ENCODE measurements at places on chromosomes 1 and 21. TPM values are rescaled to one million over a fixed set of nuclear protein-coding genes. Genes with fewer than 3 reads are reported as not detected.
A peak's percentile ranks its signal among the peaks of the same experiment; 100 is the strongest.

SLC44A3 gene
- total RNA-seq = 6.4 TPM

TNFRSF25 gene
- 11.1 TPM for total RNA-seq

SLC9A1 gene
- 25.8 TPM for total RNA-seq

TCHHL1 gene
- total RNA-seq = not detected

SPRR2G gene
- total RNA-seq = not detected

C8B gene
- total RNA-seq = not detected

DNA sequence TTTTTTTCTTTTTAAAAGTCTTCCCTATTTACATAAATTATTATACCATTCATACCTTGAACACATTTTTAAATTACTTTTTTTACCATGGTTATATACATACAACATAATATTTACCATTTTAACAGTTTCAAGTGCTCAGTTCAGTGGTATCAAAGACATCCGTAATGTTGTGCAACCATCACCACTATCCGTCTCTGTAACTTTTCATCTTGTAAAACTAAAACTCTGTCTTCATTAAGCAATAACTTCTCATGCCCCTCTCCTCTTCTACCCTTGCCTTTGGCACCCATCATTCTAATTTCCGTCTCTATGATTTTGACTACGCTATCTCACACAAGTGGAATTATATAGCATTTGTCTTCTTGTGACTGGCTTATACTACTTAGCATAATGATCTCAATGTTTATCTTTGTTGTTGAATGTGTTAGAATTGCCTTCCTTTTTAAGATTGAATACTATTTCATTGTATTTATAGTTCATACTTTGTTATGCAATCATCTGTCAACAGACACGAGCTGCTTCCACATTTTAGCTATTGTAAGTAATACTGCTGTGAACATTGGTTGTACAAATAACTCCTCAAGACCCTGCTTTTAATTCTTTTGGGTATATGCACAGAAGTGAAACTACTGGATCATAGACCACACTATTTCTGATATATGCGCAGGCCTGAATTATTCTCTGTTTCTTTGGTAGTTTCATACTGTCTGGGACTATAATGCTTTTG, 689.5 kb upstream of the NCAM2 start:
- no peak overlapping the region for H3K4me3 ChIP-seq
- no peaks in the 10 kb centered on the region for H3K4me1 ChIP-seq
- no peak overlapping the region for H3K27ac ChIP-seq
- DNase-seq = no peak

DNA sequence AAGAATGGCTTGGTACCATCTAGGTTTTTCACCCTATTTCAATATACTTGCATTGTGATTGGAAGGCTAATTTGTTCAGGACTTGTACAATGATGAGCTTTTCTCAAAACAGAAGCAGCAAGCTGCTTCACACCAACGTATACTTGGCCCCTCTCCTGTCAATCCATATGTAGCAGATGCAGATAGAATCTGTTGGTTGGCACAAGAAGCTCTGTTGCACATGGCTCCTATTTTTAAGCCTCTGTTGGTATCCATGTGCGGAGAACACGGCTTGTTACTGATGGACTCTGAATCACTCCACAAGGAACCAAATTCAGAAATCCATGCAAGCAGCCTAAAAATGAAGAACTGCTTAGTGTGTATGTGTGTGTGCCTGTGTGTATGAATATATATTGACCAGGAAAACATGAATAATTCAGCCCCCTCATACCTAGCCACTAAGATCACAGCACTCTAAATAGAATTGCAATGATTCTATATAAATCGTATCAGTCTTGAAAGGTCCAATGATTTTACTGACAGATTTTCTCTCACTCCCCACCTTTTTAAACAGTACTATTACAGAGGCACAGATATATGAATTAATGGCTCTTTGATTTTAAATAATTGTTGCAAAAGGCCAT, 258.4 kb upstream of the DPYD start:
- H3K27ac ChIP-seq = no peak overlapping the region
- no peaks in the 10 kb centered on the region for H3K36me3 ChIP-seq
- no peak for DNase-seq
- H3K4me3 ChIP-seq = no peak overlapping the region

- no peaks in the 10 kb centered on the region for H3K36me3 ChIP-seq
- no peaks in the 10 kb centered on the region for H3K27me3 ChIP-seq
- H3K27ac ChIP-seq = no peak overlapping the region
- H3K4me3 ChIP-seq = no peak overlapping the region
- no peak for DNase-seq
- peaks cover 36% of the 10 kb centered on the region for H3K4me1 ChIP-seq
Observed at GRCh38 chr1:24285231-24285630, 33.9 kb upstream of the GRHL3 start.

DNA sequence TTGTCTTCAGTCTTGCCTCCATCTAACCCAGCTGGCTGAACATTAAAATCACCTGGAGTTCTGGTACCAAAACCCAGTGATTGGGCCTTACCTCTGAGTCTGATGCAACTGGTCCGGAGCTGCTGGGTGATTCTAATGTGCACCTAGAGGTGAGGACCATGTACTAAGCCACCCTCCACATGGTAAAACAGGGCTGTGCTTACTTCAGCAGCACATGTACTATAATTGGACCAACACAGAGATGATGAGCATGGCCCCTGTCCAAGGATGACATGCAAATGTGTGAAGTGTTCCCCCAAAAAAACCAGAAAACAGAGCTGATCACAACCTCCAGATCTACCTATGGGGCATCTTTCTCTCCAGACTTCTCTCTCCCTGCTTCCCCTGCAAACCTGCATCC, 37.0 kb downstream of the ELK4 start:
- no peak for DNase-seq
- no peak overlapping the region for H3K27ac ChIP-seq
- H3K4me1 ChIP-seq = peaks cover 17% of the 10 kb centered on the region
- no peaks in the 10 kb centered on the region for H3K27me3 ChIP-seq
- no peak overlapping the region for H3K4me3 ChIP-seq

- H3K4me1 ChIP-seq = peaks cover 21% of the 10 kb centered on the region
- peak; percentile 62 for DNase-seq
- no peak overlapping the region for H3K4me3 ChIP-seq
- H3K27ac ChIP-seq = peak overlapping the region; percentile 84
Observed at GRCh38 chr1:244322791-244323521, 128.8 kb downstream of the ADSS2 start.

DNA sequence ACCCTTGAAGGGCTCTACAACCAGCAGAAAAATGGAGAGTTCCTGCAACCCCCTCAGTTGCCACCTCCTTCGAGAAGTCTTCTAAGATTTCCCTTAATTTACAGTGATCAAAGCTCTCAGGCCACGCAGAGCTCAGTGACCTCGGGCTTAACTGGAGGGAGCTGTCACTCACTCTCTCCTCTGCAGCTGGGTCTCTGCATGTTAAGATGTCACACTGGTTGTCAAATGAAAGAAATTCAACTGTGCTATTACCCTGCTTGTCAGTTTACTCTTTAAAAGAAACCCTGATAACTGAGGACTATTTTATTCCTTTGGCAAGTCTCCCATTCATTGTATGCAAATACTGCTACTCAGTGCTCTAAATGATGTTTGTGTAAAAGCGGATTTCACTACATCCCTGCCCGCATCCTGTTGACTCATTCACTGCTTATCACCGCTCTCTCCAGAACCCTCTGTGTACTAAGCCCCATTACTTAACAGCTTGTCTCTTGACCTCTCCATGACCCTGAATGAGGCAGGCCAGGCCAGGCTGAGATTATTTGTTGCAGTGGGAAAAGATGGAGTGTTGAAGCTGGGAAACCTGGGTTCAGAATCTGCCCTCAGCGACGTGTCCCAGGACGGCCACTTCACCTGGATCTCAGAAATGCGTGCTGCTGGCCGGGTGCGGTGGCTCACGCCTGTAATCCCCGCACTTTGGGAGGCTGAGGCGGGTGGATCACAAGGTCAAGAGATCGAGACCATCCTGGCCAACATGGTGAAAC, 13.7 kb downstream of the DHRS3 start:
- peak overlapping the region; percentile 11 for H3K27ac ChIP-seq
- peaks cover 10% of the 10 kb centered on the region for H3K36me3 ChIP-seq
- H3K4me3 ChIP-seq = no peak overlapping the region
- H3K4me1 ChIP-seq = peaks cover 34% of the 10 kb centered on the region
- no peak for DNase-seq

GRCh38 chr1:197955486-197956394, 38.6 kb downstream of the LHX9 start:
- H3K36me3 ChIP-seq = no peaks in the 10 kb centered on the region
- H3K27me3 ChIP-seq = no peaks in the 10 kb centered on the region
- no peak for DNase-seq
- peaks cover 6% of the 10 kb centered on the region for H3K4me1 ChIP-seq
- H3K4me3 ChIP-seq = no peak overlapping the region
- peak overlapping the region; percentile 14 for H3K27ac ChIP-seq

GRCh38 chr1:115544131-115544530, 97.6 kb upstream of the VANGL1 start:
- H3K4me3 ChIP-seq = no peak overlapping the region
- no peaks in the 10 kb centered on the region for H3K27me3 ChIP-seq
- DNase-seq = no peak
- H3K27ac ChIP-seq = no peak overlapping the region
- peaks cover 6% of the 10 kb centered on the region for H3K4me1 ChIP-seq

DNA sequence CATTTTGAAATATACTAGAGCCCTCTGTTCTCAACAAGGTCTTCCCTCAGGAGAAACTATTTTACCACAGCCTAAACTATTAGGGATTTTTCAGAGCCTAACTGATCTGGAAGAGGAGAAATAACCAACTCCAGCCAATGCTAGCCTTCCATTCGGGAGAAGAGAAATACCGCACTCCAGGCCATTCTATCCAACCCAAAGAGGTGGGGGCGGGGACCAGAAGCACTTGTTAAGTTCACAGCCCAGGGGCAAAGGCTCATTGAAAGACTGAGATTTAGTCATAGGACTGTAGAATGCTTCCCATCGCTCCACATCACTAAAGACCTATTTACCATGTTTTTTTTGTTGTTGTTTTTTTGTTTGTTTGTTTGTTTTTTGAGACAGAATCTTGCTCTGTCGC, 35.4 kb upstream of the SLFNL1 start:
- no peak overlapping the region for H3K4me3 ChIP-seq
- no peaks in the 10 kb centered on the region for H3K4me1 ChIP-seq
- no peak overlapping the region for H3K27ac ChIP-seq
- no peaks in the 10 kb centered on the region for H3K27me3 ChIP-seq

GRCh38 chr1:4212796-4213195, 312.7 kb upstream of the C1orf174 start:
- H3K4me1 ChIP-seq = no peaks in the 10 kb centered on the region
- no peak overlapping the region for H3K4me3 ChIP-seq
- no peaks in the 10 kb centered on the region for H3K36me3 ChIP-seq
- no peak overlapping the region for H3K27ac ChIP-seq
- no peak for DNase-seq

DNA sequence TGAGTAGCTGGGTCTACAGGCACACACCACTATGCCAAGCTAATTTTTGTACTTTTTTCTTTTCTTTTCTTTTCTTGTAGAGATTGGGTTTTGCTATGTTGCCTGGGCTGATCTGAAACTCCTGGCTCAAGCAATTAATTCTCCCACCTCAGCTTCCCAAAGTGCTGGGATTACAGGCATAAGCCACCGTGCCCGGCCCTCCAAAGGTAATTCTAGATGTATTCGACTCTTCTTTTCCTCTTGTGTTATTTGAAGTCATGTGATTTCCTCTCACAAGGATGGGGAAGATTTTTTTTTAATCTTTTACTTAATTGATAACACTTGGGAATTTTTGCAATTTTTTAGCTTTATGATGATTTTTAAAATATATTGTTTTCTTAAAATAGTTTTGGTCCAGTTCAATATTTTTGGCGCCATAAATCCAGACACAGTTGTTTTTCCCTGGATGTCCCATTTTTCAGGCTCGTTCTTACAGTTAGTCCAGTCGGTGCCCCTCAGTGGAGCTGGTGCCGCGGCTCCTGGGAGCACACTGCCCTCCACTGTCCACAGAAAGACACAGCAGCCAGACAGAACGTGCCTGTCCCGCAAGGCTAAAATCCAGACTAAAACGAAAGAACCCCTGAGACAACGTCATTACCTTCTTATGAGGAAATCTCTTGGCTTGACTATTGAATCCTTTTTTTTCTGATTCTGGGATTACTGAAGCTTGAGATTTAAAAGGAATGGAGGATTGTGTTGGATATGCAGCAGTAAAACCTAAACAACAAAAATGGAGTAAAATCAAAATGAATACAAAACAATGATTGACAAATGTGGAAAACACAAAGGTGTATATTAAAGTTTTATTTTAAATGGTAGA, 22.4 kb downstream of the STPG1 start:
- peak overlapping the region; percentile 76 for H3K27ac ChIP-seq
- peaks cover 21% of the 10 kb centered on the region for H3K4me1 ChIP-seq
- peak; percentile 76 for DNase-seq
- no peaks in the 10 kb centered on the region for H3K27me3 ChIP-seq
- no peak overlapping the region for H3K4me3 ChIP-seq
- no peaks in the 10 kb centered on the region for H3K36me3 ChIP-seq

GRCh38 chr1:24235921-24236788, 49.1 kb upstream of the IFNLR1 start:
- H3K27me3 ChIP-seq = no peaks in the 10 kb centered on the region
- peak overlapping the region; percentile 33 for H3K27ac ChIP-seq

GRCh38 chr1:14242123-14242522, 356.4 kb upstream of the KAZN start:
- H3K4me1 ChIP-seq = no peaks in the 10 kb centered on the region
- H3K36me3 ChIP-seq = no peaks in the 10 kb centered on the region
- no peak overlapping the region for H3K27ac ChIP-seq
- no peaks in the 10 kb centered on the region for H3K27me3 ChIP-seq
- no peak overlapping the region for H3K4me3 ChIP-seq

DNA sequence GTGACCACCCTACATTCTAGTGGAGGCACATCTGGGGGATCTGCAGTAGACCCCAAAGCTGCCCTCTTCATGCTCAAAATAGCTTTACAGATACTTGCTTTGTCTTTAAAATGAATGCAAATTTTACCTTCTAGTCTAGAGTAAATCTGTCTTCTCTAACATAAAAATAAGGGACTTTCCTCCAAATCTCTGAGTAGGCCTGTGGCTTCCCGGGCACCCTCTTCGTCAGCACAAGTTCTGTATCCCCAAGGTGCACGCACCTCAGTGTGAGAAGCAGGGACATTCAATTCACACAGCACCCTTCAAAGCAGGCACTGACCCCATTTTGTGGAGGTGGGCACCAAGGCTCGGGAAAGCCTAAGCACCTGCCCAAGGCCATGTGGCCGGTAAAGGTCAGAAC, 19.0 kb downstream of the MEF2D start:
- H3K4me1 ChIP-seq = peaks cover 51% of the 10 kb centered on the region
- H3K27ac ChIP-seq = no peak overlapping the region
- peaks cover 53% of the 10 kb centered on the region for H3K36me3 ChIP-seq
- H3K27me3 ChIP-seq = no peaks in the 10 kb centered on the region
- H3K4me3 ChIP-seq = no peak overlapping the region

DNA sequence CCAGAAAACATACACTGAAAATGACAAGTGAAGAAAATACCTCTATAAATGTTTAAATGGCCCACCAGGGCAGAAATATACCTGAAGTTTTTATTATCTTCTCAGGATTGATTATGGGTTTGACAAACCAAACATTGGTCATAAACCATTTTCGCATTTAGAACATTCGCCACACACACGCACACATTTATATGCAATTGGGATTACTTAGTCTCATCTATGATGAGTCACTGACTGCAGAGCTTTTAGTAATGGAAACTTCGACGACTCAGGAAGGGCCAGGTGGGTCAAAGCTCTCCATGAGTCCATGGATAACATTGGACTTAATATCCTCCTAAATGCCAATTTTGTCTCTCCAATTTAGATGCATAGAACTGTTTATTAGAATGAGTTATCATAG, 16.9 kb downstream of the NRDC start:
- H3K4me3 ChIP-seq = no peak overlapping the region
- DNase-seq = no peak
- no peak overlapping the region for H3K27ac ChIP-seq
